Ascending aorta (tissue), 2 donors: ENCODE measurements at places on chromosomes 5 and 9. TPM values are rescaled to one million over a fixed set of nuclear protein-coding genes. Genes with fewer than 3 reads are reported as not detected.

DNA sequence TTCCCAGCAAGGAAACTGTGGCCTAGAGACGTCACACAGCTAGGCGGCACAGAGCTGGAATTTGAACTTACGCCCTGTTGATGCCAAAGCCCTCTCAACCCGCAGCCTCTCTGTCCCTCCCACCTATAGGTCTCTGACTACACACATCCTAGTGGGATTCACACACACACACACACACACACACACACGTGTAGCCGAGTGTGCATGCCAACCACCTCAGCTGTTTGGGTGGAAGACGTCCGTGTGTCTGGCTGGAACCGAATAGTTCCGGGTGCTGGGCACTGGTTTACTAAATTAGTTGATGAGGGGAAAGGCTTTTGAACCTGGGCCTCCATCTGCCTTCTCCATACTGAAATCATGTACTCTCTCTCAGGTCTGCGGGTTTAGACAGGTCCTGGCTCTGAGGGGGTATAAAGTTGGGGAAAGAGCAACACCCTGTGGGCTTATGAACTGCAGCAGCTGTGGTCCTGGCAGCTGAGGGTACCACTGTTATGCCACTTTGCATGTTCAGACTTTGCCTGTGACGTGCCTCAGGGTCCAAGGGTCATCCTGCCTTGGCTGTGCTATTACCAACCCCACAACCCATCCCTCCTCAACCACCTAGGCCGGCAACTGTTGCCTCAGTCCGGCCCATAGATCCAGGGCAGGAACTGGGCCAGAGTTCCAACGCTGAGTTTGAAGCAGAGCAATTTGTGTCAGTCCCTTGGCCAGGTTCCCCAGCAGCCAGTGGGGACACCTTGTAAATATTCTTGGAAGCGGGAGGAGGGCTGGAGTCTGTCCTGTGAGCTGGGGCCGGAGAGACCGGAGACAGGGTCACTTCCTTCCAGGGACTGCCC, 50.5 kb downstream of the PSD2 start:
- H3K4me3 ChIP-seq, result no peak overlapping the region
- H3K27ac ChIP-seq, result no peak overlapping the region
- H3K27me3 ChIP-seq, result no peaks in the 10 kb centered on the region
- no peaks in the 10 kb centered on the region for H3K36me3 ChIP-seq
- peaks cover 11% of the 10 kb centered on the region for H3K4me1 ChIP-seq

Gene NTNG2
- total RNA-seq, result 5.9 TPM

GRCh38 chr5:93289942-93290341, 291.1 kb downstream of the NR2F1-AS1 start:
- H3K4me1 ChIP-seq, result no peaks in the 10 kb centered on the region
- DNase-seq, result no peak
- H3K27me3 ChIP-seq, result no peaks in the 10 kb centered on the region
- no peak overlapping the region for H3K4me3 ChIP-seq
- H3K36me3 ChIP-seq, result no peaks in the 10 kb centered on the region

Gene STK32A
- total RNA-seq, result 6.2 TPM

- H3K4me3 ChIP-seq, result no peak overlapping the region
- no peaks in the 10 kb centered on the region for H3K4me1 ChIP-seq
- no peaks in the 10 kb centered on the region for H3K36me3 ChIP-seq
- peaks cover 55% of the 10 kb centered on the region for H3K27me3 ChIP-seq
Measured at GRCh38 chr9:132583584-132584304, 1.3 kb downstream of the BARHL1 start.

- H3K36me3 ChIP-seq, result no peaks in the 10 kb centered on the region
- H3K27me3 ChIP-seq, result no peaks in the 10 kb centered on the region
- no peaks in the 10 kb centered on the region for H3K4me1 ChIP-seq
- H3K4me3 ChIP-seq, result no peak overlapping the region
- no peak overlapping the region for H3K27ac ChIP-seq
Measured at GRCh38 chr5:108503986-108504385, 122.1 kb upstream of the FBXL17 start.

DNA sequence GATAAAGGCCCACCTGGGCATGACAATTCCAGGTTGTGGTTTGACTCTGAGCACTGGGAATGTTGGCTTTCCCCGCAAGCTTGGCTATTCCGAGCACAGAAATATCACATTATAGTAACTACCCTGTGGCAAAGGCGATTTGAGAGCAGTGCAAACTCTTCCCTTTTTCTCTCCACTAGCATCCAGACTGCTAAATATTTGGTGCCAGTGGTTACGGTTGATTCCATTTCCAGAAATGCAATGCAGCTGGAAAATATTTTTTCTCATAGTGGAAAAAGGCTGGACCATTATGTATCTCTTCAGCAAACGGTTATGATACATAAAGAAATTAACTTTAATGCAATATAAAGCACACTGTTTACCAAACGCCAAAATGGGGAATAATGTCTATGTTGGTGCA, 158.0 kb downstream of the ENC1 start:
- H3K27me3 ChIP-seq, result no peaks in the 10 kb centered on the region
- H3K27ac ChIP-seq, result no peak overlapping the region
- no peak for DNase-seq

DNA sequence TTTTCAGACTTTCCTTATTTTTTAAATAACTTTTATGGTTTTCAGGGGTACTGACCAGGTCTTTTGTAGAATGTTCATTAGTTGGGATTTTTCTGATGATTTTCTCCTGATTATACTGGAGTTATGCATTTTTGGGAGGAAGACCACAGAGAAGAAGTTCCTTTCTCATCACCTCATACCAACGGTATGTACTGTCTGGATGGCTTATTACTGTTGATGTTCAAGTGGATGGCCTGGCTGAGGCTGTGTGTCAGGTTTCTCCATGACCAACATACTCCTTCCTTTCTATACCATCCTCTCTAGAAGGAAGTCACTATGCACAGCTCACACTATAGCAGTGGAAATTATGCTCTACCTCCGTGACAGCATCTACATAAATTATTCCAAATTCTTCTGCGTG, 71.1 kb upstream of the NR3C1 start:
- no peak overlapping the region for H3K4me3 ChIP-seq
- DNase-seq, result no peak
- H3K36me3 ChIP-seq, result no peaks in the 10 kb centered on the region

Gene GHR
- 6.4 TPM for total RNA-seq

DNA sequence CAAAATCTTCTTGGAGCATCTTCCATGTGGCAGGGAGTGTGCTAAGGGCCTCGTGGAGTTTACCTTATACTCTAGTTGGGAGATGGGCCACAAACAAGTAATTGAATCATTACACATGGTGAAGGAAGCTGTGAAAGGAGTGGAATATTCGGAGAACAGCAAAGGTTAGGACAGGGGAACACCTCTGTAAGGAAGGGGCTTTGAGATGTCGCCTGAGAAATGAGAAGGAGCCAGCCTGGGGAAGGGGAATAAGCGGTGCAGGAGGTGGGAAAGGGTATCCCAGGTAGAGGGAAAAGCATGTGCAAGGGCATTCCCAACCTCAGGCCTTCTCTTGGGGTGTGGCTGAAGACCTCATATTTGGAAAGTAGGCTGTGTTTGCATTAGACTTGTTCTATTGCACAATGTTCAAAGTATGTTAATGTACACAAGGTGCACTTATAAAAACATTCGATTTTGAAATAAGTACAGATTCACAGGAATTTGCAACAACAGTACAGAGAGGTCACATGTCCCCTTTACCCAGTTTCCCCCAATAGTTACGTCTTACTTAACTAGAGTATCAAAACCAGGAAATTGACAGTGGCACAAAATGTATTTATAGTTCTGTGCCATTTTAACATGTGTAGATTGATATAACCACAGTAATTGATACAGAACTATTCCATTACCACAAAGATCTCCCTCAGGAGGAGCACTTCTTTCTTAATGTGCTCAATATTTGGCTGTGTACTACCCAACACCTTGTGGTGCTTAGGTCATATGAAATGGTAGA, 2.4 kb upstream of the STOM start:
- H3K27ac ChIP-seq, result peak overlapping the region; percentile 96
- H3K4me3 ChIP-seq, result no peak overlapping the region

Gene PCDHGB6
- 3.9 TPM for total RNA-seq

Gene POU5F2
- total RNA-seq, result 1.5 TPM

GRCh38 chr5:43146958-43147357, 26.2 kb downstream of the ZNF131 start:
- H3K27me3 ChIP-seq, result no peaks in the 10 kb centered on the region
- no peaks in the 10 kb centered on the region for H3K4me1 ChIP-seq
- H3K27ac ChIP-seq, result no peak overlapping the region
- H3K36me3 ChIP-seq, result peaks cover 5% of the 10 kb centered on the region
- DNase-seq, result no peak

Gene C8G
- 8.6 TPM for total RNA-seq

Gene IL5
- total RNA-seq, result not detected

Gene GFI1B
- total RNA-seq, result not detected

DNA sequence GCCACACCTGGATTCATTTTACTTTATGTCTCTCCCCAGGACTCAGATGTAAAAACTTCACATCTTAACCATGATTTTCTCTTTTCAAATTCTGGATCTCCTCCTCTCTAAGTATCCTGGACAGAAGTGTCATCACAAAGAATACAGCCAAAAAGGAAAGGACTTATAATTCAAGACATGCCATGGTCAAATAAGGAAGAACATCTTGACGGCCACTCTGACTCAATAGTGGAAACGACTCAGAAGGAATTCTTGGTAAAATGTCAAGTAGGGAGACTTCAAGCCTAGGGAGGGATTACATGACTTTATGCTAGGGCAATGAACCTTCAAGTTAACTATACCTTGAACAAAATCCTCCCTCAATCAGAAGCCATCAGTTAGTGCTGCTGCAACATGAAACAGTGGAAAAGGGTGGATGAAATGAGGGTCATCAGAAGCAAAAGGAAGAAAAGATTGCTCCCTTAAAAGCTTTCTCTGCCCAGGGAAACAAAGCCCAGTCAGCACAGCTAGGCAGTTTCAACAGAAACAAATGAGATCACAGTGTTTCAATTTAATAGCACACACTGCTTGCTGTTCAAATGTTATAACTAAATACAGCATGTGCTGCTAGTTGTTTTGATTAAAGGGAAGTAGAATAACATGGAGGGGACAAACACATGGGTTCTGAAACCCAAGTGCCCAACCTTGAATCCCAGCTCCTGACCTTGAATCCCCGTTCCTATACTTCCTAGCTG, 101.4 kb downstream of the LPAR1 start:
- DNase-seq, result peak; percentile 66
- peaks cover 9% of the 10 kb centered on the region for H3K36me3 ChIP-seq
- H3K4me1 ChIP-seq, result peaks cover 9% of the 10 kb centered on the region
- H3K4me3 ChIP-seq, result no peak overlapping the region
- peak overlapping the region; percentile 84 for H3K27ac ChIP-seq

- H3K36me3 ChIP-seq, result no peaks in the 10 kb centered on the region
- H3K27me3 ChIP-seq, result no peaks in the 10 kb centered on the region
- H3K27ac ChIP-seq, result no peak overlapping the region
- no peak for DNase-seq
Measured at GRCh38 chr9:122835313-122835731, 6.9 kb upstream of the PDCL start.

- H3K36me3 ChIP-seq, result peaks cover 100% of the 10 kb centered on the region
- no peaks in the 10 kb centered on the region for H3K4me1 ChIP-seq
- no peak overlapping the region for H3K27ac ChIP-seq
- H3K4me3 ChIP-seq, result no peak overlapping the region
- no peaks in the 10 kb centered on the region for H3K27me3 ChIP-seq
- no peak for DNase-seq
Measured at GRCh38 chr9:136464241-136464640, 18.6 kb downstream of the SEC16A start.

DNA sequence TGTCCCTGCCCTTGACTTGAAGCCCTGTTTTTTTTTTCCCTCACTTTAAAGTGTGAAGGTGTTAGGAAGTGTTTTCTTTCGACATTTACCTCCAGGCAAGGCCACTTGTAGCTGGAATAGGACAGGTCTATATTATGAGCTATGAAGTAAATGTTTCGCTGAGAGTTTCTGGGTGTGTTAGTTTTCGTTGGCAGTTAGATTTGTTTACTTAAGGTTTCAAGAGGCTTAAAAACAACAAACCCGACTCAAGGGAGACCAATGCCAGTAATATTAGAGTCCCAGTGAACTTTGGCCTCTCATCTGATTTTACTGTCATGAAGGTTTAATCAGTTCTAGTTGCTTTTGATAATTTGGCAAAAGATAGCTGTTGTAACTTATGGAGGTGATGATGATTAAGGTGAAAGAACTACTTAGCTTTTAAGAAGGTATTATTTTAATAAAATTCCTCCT, 25.2 kb downstream of the OCLN start:
- H3K4me3 ChIP-seq, result no peak overlapping the region
- no peak overlapping the region for H3K27ac ChIP-seq
- H3K4me1 ChIP-seq, result no peaks in the 10 kb centered on the region
- no peaks in the 10 kb centered on the region for H3K36me3 ChIP-seq

DNA sequence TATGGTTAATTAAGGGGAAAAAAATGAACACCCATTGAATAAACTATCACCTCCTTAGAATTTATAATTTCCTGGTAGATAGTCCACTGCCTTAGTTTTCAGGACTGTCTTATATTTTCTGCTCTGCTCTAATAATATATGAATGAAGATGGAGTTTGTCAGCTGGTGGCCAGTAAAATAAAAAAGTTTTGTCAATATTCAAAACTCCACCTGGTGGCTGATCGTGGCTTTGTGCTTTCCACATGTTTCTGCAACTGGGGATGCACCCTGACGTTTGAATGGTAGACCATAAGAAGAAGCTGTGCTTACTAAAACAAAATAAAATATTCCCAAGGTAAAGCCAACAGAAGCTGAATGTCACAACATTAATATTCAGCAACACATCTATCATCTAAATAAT, 286.6 kb upstream of the IZUMO3 start:
- H3K27me3 ChIP-seq, result no peaks in the 10 kb centered on the region
- DNase-seq, result no peak
- no peak overlapping the region for H3K27ac ChIP-seq

GRCh38 chr5:173913686-173914321, 25.7 kb downstream of the CPEB4 start:
- H3K36me3 ChIP-seq, result peaks cover 5% of the 10 kb centered on the region
- H3K27ac ChIP-seq, result no peak overlapping the region
- no peaks in the 10 kb centered on the region for H3K4me1 ChIP-seq
- H3K27me3 ChIP-seq, result no peaks in the 10 kb centered on the region
- no peak for DNase-seq
- no peak overlapping the region for H3K4me3 ChIP-seq

Gene FOXD1
- 7.1 TPM for total RNA-seq

Gene NUDT2
- total RNA-seq, result not detected

GRCh38 chr5:43037636-43038495, 2.3 kb downstream of the ANXA2R start:
- DNase-seq, result no peak
- H3K4me1 ChIP-seq, result no peaks in the 10 kb centered on the region
- peak overlapping the region; percentile 24 for H3K27ac ChIP-seq
- peak overlapping the region; percentile 52 for H3K4me3 ChIP-seq

Gene MED7
- 2.3 TPM for total RNA-seq

- no peaks in the 10 kb centered on the region for H3K36me3 ChIP-seq
- no peak overlapping the region for H3K4me3 ChIP-seq
- no peaks in the 10 kb centered on the region for H3K4me1 ChIP-seq
- no peaks in the 10 kb centered on the region for H3K27me3 ChIP-seq
- H3K27ac ChIP-seq, result no peak overlapping the region
- no peak for DNase-seq
Measured at GRCh38 chr5:164054461-164054860, 549.0 kb downstream of the MAT2B start.

GRCh38 chr9:116409638-116410037, 256.0 kb downstream of the PAPPA start:
- DNase-seq, result no peak
- no peaks in the 10 kb centered on the region for H3K4me1 ChIP-seq

- peaks cover 32% of the 10 kb centered on the region for H3K36me3 ChIP-seq
- no peak for DNase-seq
- no peaks in the 10 kb centered on the region for H3K4me1 ChIP-seq
- H3K27me3 ChIP-seq, result peaks cover 32% of the 10 kb centered on the region
- H3K4me3 ChIP-seq, result no peak overlapping the region
Measured at GRCh38 chr9:132591751-132592314, 9.4 kb downstream of the BARHL1 start.

GRCh38 chr9:33379666-33380389, 22.5 kb downstream of the AQP7 start:
- H3K36me3 ChIP-seq, result no peaks in the 10 kb centered on the region
- H3K4me3 ChIP-seq, result no peak overlapping the region
- DNase-seq, result no peak
- peaks cover 3% of the 10 kb centered on the region for H3K4me1 ChIP-seq
- H3K27ac ChIP-seq, result no peak overlapping the region
